SK-N-SH (cell line): ENCODE measurements at places on chromosomes 12 and 14.
A peak's percentile ranks its signal among the peaks of the same experiment; 100 is the strongest.

DNA sequence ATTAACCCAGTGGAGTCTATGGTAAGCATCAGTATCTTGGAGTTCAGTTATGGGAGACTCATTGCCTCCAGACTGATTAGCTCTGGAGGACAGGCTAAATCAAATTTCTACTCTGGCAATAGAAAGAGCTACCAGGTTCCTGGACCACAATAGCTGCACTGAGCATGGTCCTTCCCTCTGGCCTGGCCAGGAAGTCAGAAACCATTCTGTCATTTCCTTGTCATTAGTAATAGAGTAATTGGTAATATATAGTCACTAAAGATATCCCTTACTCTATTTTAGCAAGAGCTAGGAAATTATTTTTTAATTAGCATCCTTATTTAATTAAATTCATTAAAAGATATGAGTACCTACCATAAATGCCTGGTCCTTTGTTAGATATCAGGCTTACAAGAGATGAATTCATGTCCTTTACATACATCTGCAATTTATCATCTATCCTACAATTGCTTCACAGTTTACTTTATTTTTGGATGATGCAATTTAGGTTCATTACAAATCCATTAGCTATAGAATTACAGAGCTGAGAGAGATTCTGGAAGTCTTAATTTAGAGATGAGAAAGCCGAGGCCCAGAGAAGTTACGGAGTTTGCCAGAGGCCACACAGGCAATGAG, 23.7 kb upstream of the TDRD9 start:
- DNase-seq, result peak; percentile 80

DNA sequence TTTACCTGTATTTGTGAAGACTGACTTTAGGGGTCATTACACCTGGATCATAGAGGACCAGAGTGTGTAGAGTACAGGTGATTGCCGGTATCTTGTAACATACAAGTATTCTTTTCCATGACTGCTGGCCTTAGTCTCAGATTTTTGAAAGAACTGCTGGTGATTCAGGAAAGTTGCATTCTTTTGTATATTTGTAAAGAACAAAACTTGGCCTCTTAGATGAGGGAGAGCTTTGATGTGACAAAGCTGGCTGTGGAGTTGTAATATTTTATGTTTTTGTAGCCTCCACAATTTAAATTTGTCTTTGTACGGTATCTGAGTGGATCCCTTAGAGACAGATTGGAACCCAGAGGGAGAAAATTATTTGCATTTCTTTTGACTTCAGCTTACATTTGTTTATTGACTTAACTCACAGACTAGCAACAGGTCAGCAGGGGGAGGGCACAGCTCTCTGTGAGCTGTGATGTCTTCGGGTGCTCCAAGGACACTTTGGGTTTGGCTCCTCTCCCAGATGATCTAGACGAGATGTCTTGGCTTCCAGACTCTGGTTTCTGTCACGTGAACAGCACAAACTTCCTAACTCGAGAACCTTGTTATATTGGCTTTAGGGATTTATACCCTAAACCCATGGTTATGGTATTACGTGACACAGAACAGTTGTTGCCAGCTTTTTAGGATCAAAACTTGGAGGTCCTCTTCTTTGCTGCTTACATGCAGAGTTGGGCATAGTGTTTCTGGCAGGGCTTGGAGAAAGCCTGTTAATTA, 65.9 kb downstream of the DAAM1 start:
- peak; percentile 16 for DNase-seq

DNA sequence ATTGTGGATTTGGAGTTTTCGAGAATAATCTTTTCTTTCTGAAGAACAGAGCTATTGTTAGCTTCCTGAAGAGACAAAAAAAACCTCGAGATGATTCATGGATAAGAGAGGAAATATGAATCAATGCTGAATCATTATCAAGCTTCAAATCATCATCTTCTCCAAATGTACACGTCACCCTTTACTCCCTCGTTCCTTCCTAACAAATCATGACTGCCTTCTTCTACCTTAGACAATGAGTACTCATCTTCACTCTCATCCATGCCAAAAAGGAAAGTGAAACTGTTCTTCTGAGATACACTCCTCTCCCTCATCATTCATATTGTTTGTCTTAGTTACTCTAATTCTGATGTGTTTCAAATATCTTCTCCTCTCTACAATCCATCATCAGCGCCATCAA, 1115.8 kb upstream of the ATXN7L3B start:
- no peak for DNase-seq

DNA sequence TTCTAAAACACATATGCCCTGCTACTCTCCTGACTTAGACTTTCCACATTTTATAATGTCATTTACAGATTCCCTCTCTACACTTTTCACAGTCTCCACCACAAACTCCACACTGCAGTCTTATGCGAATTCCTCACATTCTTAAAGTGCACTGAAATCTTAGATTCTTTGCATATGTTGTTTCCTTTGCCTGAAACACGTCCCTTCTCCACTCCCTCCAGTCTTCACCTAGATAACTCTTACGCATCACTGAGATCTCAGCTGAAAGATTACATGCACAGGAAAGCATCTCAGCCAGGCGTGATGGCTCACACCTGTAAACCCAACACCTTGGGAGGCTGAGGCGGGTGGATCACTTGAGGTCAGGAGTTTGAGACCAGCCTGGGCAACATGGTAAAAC, 3.8 kb upstream of the ARHGAP9 start:
- no peak for DNase-seq

DNA sequence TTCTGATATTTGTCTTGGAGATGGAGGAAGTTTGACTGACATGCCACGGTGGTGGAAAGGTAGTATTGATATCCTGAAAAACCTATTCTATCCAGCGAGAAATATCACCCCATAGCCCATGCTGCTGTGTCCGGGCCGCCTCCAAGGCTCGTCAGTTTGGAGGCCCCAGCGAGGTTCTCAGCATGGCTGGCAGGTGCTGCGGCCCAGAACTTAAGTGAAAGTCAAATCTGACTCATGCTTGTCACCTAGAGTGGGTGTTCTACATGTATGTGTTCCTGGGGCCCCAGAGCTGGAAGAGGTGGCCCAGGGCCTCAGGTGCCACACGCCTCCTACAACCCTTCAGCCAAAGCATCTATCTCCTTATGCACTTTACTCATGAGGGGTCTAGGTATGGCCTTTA, 92.9 kb downstream of the GCH1 start:
- no peak for DNase-seq

- no peak for DNase-seq
These were observed 77.0 kb downstream of the C12orf50 start for GRCh38 chr12:87952223-87952622.

DNA sequence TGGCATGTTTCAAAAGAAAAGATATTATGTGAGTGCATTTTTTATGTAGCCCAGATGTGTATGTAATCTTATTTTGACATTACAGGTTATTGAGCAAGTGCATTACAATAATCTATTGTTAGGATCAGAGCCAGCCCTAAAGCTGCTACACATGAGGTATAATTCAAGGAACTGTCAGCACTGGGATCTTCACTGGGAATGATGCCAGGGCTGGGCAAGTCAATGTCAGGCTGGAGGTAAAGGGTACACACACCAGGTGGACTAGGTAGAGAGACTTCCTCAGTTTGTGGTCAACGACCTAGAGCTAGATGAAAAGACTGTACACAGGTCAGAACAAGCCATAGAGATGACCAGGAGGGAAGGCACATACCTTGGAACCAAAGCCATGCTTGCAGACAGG, 15.4 kb downstream of the TRIM9 start:
- peak; percentile 24 for DNase-seq

DNA sequence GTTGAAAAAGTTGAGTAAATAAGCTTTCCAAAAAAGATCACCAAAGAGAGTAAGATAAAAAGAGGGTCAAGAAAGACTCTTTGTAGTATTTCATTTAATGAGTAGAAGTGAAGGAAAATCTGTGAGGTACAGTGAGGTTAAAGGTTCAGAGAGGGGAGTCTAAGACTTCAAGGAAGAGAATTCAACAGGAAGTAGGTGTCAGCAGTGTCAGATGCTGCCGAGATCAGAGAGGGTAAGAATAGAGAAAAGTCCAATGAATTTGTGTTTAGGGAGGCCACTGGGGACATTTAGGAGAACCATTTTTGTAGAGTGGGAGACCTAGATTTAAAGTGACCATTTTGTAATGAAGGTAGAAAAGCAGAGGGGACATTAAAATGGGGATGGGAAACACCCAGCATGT, 71.6 kb upstream of the KRAS start:
- no peak for DNase-seq

GRCh38 chr14:36981832-36982529, 190.4 kb downstream of the SLC25A21 start:
- DNase-seq, result no peak
